ENCODE measurements at places on chromosomes 5 and 9.

DNA sequence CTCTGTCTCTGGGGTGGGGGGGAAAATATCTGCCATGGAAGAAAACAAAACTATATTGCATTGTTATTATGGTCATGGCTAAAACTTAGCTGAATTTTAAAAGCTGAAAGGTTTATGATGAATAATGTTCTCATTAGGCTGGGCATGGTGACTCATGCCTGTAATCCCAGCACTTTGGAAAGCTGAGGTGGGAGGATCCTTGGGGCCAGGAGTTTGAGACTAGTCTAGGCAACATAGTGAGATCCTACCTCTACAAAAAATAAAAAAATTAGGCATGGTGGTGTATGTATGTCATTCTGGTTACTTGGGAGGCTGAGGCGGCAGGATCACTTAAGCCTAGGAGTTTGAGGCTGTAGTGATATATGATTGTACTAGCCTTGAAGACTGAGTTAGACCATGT is 44.5 kb downstream of the IPO11 start:
- no peak for DNase-seq

DNA sequence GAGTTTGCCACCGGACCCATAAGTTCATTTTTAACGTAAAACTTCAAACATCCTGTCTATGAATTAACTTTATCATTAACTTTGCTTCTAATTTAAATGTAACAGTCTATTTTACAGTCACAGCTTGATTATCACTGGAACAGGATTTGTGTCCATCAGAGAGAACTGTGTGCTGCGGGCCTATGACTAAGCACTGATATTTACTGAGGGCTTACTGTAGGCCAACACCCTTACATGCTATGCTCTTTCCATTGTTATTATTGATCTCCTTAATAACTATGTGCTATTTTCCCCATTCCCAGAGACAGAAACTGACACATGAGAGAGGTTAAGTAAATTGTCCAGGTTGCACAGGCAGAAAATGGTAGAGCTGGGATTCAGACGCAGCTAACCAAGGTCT is 24.0 kb upstream of the GPR151 start:
- no peak for DNase-seq

- no peak for DNase-seq
Measured at GRCh38 chr5:113087976-113088514, 111.4 kb downstream of the DCP2 start.

DNA sequence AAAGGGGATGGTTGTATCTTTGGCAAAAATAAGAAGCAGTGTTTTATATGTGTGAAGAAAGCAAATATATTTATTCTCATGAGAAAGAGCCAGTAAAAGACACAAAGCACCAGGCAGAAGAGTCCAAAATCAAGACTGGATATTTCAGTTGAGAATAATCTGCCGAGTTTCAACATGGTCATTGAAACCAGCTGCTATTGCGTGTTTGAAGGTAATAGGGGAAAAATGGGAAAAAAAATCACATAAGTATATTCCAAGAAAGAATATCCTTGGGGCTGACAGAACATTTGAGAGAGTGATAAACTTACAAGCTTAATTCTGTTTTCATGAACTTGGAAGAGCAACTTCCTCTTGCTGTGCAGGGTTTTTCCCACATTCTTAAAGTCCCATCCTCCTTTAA is 79.9 kb downstream of the ISOC1 start:
- DNase-seq: no peak

DNA sequence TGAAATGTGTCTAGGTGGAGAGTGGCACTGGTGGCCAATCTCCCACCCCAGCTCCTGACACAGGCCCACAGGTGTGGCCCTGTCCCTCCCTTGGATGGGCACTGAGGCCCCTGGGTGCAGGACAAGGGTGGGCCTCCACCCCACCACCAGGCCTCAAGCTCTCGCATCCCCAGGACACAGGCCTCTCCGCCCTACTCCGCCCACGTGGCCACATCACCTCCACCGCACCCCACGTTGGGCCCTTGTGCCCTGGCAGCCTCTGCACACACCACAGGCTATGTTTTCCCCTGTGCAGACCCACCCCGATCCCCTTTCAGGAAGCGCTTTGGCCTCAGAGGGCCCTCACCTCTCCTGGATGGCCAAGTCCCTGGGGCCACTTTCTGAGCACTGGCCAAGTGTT is 54.7 kb downstream of the SECISBP2 start:
- DNase-seq: no peak

All from stimulated activated naive CD8-positive, alpha-beta T cell treated with anti-CD3 and anti-CD28 coated beads, Interleukin-15, amount 100 ng/mL, for 72 hours (primary cell).